ENCODE measurements at places on chromosomes 2 and 18.

DNA sequence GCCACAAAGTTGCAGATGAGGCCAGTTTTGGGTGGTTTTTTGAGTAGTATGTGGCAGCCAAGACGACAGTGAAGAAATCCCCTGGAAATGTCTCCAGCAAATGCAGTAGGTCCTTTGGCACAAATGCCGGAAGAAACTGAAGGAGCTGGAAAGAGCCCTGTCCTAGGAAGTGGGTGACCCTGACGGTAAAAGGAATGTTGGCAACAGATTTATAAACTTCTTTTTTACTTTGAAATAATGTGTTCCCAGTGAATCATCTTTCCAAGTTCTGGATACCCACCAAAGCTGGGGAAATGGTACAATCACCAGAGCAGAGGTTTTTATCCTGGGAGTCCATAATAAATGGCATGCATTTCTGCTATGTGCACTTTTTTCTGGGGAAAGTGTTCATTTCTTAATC lies 112.9 kb downstream of the CSRNP3 start:
- no peak for DNase-seq

DNA sequence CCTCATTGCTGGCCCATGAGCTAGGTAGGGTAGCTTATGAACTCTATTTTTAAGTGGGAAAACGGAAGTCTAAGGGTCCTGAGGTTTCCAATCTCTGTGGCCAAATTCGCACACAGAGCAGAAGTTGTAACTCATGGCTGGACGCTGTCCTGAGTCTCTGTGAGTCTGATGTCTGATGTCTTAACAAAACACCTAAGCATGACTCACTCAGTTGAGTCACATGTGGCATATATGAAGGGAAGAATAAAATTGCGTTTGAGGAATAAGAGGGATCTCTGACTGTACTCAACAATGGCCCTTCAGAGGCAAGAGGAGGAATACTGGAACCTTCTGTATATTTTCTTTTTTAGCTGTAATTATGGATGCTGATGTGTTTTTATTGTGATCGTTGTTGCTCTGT lies 569.7 kb downstream of the RIT2 start:
- DNase-seq = no peak

DNA sequence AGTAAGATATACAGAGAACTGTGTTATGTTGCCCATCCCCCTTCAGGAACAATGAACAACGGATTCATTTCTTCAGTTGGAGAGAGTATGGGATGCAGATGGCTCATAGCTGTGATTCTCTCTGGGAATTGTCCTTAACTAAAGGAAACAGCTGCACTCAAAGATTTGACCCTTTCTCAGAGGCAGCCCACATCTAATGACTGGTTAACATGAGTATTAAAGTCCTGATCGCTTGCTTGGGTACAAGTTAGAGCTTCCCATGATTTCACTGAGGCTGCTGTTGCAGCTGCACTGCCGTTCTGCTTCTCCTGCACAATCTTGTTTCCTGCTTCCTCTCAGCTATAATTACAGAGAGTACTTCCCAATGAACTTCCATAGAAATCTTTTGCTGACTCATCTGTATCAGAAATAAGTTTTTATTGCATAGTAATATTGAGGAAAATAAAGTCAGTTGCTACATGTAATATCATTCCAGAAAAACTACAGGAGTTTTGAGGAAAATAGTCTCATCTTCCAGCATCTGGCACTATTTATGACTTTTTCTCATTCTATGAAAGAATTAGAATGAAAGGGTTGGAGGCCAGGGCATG lies 12.8 kb upstream of the SCN9A start:
- DNase-seq = no peak

DNA sequence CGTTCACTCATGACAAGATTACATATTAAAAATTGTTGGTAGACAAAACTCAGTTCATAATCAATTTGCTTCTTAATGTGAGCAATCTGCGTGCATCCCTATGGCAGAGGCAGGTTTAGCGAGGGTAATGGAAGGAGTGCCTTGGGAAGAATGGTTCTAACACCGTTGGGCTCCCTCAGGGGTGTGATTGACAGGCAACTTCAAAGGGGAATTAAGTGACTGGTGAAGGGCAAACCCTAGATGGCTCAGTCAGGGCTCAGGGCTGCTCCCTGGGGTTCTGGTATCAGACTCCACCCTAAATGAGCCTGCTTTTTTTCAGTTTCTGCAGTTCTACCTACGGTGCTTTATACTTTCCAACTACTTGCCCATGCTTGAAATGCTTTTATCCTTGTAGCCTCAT lies 419.5 kb upstream of the CELF4 start:
- no peak for DNase-seq

DNA sequence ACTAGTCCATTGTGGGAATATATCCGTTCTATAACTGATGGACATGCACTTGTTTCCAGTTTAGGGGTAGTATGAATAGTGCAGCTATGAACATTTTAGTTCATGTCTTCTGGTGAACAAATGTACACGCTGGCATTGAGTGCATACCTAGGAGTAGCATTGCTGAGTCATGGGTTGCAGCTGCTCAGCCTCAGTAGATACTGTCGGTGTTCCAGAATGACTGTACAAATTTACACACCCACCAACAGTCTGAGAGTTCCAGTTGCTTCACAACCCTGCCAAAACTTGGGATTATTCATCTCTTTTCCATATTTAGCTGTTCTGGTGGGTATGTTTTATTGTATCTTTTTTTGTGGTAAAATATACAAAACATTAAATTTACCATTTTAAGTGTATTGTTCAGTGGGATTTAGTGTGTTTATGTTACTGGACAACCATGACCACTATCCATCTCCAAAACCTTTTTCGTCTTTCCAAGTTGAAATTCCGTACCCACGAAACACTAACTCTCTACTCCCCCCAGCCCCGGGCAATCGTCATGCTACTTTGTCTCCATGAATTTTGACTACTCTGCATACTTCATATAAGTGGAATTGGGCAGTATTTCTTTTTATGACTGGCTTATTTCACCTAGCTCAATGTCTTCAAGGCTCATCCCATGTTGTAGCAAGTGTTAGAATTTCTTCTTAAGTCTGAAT lies 281.0 kb downstream of the PRKCE start:
- no peak for DNase-seq

DNA sequence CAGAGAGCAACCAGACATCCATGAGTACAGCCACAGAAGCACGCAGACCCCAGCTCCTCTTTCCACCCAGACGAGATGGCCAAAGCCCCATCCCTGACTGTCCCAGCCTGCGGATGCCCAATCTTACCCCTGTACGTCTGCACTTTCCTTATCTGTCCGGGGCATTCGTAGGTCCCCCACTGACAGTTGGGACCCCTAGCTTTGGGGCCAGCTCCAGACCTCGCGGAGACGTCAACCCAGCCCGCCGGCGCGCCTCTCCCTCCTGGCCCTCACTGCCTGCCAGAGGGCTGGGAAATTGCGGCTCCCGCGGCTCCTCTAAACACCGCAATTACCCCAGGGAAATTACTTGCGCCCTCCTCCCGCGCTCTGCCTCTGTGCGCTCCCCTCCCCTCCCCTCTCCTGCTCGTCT lies 2.3 kb downstream of the ECEL1 start:
- DNase-seq = no peak

DNA sequence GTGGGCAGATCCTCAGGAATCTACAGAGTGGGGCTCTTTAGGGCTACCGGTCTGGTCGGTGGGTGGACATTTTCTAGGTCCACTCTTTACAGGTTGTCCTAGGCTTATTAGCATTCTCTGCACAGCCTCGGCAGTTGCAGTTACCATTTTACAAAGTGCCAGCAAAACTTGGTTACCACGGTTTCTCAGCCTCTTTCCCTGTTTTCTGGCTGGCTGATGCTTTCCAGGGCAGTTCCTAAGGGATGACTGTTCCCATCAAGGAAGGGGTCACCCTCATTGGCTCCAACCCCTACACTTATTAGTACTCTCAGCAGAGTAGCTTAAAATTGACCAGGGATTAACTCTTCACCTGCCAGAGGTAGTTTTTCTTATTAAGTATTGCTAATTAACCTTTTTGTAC lies 2.0 kb upstream of the AQP4 start:
- DNase-seq = no peak

- DNase-seq = no peak
Observed at GRCh38 chr2:7020468-7020867, 103.3 kb downstream of the RNF144A start.

- no peak for DNase-seq
Observed at GRCh38 chr2:167890739-167891138, 356.7 kb downstream of the STK39 start.

GRCh38 chr2:110910423-110910822 lies 178.1 kb downstream of the ACOXL start:
- DNase-seq = no peak

GRCh38 chr18:12438257-12438656 lies 30.5 kb downstream of the PRELID3A start:
- no peak for DNase-seq

DNA sequence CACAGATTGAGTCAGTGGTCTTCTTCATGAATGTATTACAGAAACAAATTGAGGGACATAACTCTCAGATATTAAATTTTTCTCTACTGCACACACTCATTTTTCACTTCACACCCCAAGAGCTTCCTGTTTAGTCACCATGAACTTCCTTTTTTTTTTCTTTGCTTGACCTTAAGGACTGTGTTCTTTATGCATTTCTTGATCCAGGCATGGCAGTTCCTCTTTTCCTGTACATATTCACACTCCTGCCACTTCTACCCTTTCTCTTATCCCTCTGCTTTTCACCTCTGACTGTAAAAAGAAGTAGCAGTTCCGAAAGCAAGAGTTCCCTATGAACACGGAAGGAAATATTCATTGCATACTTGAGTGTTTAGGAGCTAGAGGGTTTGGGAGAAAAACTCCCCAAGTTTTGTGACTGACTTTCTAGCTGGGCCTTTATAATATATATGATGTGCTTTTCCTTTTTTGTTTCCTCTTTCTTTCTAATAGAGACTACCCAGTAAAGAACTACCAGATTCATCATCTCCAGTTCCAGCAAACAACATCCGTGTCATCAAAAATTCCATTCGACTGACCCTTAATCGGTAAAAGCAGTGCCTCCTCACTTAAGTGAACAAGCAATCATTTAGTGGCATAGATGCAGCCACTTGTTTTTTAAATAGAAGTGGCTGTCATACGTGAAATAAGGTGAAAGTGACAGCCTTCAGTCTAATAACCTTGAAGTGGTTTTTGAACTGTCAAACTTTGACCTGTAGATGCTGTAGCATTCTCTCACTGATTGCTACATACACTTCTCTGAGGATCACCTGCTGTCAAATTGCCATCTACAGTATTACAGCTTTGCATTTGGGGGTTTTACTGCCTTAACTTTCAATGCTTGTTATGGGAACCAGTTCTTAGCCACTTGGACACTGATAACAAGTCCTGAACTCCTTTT lies 40.8 kb downstream of the PAPOLG start:
- no peak for DNase-seq

- no peak for DNase-seq
Observed at GRCh38 chr18:26574958-26575864, 26.9 kb upstream of the KCTD1 start.

DNA sequence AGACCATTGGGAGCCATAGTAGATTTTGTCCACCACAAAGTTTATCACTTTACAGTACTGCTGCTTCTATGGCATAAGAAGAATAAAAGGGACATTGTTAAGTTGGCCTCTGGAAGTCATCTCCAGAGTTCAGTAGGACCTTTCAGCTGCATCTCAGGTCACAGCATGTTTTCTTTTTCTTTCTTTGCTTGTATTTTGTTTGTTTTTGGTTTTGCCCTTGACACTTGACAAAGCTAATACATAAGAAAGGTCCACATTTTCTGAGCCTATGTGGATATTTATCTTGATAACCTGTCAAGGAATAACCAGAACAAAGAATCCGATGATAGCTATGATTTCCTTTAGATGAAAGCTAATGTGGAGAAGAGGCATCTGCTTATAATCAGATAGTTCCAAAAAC lies 101.6 kb upstream of the XIRP2 start:
- DNase-seq = no peak

DNA sequence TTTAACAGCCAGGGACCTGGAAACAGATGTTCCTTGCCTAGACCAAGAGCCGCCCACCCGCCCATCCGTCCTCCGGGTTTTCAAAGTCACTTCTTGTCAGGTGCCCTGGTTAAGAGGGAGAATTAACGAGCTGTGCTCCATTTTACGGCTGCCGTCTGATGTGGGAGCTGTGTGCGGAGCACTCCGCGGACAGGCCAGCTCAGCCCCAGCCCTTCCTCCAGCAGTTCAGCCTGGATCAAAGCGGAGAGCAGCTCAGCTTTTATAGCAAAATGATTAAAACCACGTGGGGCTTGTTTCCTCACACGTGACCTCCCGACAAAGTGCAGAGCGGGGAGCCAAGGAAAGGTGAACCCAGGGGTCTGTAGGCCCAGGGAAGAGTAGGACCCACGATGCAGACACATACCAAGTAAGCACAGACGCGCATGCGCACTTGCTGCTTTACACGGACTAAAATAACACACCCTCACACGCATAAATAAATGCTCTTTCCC lies 46.1 kb upstream of the PKDCC start:
- DNase-seq = no peak

- no peak for DNase-seq
Observed at GRCh38 chr2:152072011-152072410, 26.8 kb downstream of the CACNB4 start.

DNA sequence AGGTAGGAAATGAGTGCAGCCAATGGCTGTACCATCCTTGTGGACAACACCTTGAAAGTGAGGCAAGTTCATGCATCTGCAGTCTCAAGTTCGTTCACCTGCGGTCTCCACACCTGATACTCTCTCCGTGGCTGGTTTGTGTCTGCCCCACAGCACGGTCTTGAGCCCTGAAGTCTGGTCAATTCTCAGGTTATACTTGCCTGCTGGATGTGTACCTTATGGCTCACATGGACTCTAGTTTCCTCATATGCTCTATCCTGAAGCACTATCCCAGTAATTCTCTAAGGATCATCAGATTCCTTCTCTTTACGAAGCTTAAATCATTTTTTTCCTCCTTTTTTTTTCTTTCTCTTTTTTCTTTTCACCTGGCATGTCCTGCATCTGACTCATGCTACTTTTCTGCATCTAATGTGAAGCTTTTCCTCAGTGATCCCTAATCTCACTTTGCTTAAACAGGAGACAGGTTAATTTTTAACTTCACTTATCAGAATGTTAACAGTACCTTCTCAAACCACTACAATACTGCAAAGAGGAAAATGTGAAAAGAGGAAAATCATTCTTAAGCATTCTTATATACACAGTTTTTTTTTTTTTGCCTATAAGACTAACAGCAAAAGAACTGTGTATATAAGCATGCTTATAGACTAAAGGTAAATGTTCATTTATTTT lies 511.2 kb downstream of the SOX11 start:
- no peak for DNase-seq

DNA sequence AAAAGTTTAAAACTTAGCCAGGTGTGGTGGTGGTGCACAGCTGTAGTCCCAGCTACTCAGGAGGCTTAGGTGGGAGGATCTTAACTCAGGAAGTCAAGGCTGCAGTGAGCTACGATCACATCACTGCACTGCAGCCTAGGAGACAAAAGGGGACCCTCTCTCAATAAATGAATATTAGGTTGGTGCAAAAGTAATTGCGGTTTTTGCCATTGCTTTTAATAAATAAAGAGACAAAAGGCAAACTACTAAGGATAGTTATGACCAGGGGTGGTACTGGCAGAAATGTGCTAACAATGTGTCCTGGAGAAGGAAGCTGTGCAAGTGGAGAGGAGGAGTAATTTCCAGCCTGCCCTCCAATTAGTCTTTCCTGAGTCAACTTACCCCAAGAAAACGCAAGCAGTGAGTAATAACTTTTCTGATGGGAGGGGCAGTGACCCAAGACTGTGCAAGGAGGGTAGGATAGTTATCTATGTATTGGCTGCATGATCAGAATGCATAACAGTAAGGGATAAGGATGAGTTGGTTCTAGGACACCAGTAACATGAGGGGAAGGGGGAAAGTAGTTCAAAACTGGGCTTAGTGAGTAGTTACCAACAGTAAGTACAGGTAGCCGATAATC lies 1.5 kb downstream of the EXOC6B start:
- DNase-seq = no peak
